ENCODE measurements at places on chromosomes 2 and 18.

DNA sequence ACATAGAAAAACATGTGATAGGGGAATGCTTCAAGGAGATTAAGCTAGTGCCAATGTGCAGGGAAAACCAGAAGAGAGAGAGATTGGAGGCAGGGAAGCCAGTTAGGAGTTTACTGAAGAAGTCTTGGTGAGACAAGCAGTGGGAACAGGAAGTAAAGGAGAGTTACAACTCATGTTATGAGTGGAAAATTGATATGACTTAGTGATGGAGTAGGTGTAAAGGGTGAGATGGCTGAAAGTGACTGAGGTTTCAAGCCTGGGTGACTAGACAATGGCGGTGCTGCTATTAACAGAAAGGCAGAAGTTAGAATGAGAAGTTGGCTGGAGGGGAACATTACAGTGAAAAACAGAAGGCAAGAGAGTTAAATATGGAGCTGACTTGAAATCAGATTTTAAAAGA is 16.5 kb downstream of the DOK1 start:
- no peak for DNase-seq

DNA sequence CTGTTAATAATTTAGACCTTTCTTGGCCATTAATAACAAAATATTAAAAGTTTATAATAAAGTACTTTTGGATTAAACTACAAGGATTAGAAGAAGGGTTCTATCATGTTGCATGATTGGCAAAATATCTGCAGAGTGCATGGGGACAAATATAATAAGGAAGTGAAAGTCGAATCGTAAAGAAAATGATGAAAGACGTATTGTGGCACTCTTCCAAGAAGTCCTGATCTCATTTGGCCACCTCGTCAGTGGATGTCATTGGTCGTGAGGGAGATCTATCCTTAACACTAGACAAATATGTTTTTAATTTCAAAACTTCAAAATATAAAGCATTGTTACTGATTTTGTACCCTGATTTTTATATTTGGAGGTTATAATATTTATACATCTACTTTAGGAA is 197.7 kb upstream of the STON1 start:
- no peak for DNase-seq

- no peak for DNase-seq
These were observed 248.6 kb downstream of the NEDD4L start for GRCh38 chr18:58292638-58293037.

GRCh38 chr2:44244135-44244871 is 31.0 kb upstream of the SLC3A1 start:
- peak; percentile 36 for DNase-seq

DNA sequence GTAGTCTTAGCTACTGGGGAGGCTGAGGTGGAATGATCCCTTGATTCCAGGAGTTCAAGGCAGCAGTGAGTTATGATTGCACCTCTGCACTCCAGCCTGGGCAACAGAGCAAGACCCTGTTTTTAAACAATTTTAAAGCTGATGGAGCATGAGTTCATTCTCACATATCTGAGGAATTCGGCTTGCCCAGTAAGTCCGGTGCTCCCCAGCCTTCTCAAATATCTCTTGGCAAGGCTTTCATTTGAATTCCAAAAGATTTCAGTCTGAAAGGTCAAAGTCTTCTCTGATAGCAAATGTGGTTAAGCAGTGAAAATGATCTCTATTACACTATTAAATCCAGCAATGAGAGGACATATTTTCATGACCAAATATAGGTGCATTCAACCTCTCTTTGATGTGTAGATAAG is 27.9 kb downstream of the PIEZO2 start:
- DNase-seq: no peak

DNA sequence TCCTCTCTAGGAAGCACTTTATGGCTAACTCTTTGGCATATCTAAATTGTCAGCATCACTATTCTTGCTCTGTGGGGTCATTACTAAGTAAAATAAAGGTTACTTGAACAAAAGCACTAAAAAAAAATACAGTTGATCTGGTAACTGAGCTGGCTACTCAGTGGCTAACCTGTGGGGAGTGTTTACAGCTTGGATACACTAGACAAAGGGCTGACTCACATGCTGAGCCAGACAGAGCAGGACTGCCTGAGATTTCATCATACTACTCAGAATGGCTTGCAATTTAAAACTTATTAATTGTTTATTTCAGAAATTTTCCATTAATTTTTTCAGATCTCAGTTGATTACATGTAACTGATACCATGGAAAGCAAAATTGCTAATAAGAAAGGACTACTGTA is 1690.4 kb upstream of the SLC39A10 start:
- DNase-seq: no peak

DNA sequence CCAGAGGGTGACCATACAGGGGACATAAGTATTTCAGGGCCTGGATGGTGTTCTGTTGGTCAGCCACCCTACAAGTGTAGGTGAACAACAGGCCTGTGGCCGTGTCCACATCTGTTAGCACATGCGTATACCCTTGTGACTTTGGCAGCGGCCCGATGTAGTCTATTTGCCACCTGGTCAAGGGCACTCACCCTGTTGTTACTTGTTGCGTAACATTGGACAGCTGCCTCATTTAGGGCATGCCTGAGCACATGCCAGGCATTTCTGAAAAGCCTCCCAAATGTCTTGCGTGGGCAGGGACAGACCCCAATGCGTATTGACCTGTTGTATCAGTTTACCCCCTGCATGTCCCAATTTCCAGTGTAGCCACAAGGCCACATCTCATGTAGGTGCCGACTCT is 235.0 kb downstream of the MBD5 start:
- no peak for DNase-seq

DNA sequence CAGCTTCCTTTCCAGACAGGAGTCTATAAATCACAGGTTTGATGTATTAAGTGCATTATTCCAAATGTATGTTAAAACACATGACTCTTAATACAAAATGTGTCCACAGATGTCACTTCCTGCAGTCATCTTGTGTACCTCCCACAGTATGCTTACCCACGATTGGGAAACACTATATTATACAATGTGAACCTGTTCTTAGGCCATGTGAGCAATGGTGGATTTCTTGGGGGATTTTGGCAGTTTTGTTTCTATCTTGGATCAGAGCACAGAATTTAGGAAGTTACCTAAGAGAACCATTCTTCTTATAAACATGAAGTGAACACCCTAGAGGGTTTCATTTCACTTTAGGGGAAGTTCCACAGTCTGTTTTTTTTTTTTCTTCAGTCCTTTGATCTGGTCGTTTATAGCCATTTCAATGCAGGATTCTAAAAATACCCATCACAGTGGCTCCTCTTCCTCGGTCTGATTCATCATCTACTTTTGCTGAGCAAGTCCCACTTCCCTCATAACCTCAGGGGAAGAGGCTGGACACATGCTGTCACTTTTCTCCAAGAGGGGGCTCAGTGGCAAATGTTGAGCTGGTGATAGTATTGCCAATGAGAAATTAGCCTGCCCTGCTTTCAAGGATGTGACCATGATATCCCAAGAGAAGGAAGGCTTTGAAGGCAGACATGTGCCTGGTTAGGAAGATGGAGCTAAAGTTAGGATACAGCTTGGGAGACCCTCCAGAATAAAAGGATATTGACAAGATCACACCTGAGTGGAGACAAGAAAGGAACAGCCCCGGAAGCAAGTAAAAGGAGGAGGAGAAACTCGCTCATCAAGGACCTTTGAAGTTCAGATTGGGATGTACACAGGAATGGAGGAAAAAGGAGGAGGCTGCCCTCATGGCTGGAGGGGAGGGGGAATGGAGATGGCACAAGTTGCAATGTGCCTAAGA is 22.6 kb downstream of the PLEK start:
- DNase-seq: no peak

DNA sequence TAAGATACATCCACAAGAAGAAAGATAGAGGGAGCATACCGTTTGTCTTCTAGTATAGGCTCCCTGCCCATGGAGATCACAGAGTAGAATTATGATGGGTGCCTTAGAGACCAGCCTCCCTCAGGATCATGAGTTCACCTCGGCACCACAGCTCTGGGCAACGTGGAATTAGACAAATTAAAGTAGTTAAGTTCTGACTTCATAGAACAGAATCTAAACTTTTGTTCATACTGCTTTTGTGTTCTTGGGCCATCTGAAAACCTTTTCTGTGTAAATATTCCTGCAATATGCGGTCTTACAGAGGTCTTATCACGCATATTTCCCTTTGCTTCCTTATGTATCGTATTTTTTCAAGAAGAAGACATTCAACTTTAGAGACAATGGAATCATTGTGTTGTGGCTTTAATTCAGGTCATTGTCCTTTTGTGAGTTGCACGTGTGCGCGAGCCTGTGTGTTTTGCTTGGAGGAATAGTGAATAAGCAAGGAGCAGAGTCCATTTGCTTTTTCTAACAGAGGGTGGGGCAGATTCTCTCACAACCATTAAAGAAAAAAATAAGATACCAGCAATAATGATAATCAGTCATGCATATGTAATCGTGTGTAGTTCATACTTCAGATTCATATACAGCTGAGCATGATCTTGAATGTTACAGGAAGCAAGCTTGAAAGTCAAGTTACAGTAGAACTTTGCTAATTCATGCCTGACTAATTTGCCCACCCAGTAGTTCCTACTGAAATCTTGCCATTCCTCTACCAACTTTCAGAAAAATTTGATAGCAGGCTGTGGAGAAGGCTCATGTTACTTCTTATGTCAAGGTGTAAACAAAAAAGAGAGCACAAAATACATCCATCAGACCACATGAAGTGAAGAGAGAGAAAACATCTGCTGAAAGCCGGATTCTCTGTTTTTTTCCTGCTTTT is 243.6 kb downstream of the NEDD4L start:
- DNase-seq: no peak

DNA sequence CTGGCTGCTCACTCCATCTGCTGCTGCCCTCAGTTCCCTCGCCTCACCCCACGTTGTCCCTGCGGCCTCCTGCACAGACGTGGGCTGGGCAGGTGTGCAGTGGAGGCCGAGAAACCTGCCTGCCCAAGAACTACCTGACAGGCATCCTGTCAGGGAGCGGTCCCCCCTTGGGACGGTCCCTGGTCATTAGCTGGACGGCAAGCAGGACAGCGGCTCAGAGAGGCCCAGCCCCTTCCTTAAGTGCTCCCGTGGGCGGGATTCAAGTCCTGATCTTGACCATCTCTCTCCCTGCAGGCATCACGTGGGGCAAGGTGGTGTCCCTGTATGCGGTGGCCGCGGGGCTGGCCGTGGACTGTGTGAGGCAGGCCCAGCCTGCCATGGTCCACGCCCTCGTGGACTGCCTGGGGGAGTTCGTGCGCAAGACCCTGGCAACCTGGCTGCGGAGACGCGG is 11.3 kb downstream of the BOK start:
- DNase-seq: no peak
